ENCODE measurements at places on chromosomes 2 and 18.

DNA sequence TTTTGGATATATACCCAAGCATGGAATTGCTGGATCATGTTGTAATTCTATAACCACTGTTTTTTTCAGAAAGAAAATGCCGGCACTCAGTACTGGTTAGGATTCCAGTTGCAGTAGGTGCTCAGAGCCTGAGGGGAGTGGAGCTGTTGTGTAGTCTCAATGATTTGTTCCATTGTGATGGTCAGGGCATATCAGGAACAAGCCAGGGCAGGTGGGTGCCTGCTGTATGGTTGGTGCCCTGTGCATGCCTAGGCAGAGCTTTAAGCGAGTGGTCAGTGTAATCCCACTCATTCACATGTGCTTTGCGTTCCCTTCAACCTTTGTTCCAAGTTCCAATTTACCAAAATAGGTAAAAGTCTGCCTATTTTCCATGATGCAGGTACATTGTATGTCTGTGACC is 100.9 kb downstream of the FHOD3 start:
- no peak for DNase-seq

DNA sequence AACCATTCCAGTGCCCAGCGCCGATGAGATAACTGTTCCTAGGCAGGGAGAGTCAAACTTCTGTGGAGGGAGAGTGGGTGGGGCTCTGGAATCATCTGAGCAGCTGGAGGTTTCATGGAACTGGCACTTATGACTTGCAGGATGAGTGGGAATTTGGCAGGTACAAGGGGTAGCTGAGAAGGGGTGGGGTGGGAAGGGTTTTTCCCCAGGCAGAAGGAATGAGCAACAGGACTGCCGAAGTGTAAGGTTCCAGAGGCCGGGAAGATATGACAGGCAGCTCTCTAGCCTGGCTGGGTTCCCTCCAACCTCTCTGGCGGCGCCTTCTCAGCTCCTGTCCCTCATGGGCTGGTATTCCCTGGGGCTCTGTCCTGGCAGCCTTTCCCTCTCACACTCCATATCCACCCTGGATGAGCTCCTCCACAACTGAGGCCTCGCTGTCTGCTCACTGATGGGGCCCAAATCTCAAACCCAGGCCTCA is 2.5 kb upstream of the TET3 start:
- no peak for DNase-seq

DNA sequence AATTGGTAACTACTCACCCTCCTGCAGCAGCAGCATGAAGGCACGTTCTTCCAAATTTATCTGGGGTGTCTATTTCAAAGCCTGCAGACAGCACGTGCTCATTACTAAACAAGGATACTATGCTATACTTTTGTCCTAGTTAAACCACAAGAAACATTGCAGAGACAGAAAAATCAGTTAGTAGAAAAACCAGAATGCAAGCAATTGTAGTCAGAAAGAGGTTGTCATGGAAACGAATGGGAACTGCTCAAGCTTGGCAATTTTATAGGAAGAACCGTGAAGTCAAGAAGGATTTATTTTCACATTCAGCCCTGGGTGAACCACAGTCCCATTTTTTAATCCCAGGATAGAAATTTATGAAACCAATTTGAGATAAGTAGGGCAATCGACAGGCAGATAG is 162.2 kb upstream of the PGAP1 start:
- DNase-seq = no peak

DNA sequence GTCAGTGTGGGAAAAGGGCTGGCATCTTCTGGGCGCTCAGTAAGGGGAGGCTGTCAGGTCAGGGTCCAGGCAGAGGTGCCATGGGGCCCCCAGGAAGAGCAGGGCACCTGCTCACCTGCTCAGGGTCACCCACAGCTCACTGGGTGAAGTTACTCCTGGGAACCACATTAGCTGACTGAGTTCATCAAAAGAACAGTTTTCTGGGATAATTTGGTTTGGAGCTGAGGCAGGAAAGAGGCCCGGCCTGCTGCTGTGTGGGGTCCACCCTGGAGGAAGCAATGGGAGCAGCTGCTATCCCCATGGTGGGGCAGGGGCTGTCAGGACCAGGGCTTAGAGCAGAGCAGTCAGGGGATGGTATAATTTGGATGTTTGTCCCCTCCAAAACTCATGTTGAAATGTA is 97.2 kb upstream of the GPC1 start:
- DNase-seq = no peak

DNA sequence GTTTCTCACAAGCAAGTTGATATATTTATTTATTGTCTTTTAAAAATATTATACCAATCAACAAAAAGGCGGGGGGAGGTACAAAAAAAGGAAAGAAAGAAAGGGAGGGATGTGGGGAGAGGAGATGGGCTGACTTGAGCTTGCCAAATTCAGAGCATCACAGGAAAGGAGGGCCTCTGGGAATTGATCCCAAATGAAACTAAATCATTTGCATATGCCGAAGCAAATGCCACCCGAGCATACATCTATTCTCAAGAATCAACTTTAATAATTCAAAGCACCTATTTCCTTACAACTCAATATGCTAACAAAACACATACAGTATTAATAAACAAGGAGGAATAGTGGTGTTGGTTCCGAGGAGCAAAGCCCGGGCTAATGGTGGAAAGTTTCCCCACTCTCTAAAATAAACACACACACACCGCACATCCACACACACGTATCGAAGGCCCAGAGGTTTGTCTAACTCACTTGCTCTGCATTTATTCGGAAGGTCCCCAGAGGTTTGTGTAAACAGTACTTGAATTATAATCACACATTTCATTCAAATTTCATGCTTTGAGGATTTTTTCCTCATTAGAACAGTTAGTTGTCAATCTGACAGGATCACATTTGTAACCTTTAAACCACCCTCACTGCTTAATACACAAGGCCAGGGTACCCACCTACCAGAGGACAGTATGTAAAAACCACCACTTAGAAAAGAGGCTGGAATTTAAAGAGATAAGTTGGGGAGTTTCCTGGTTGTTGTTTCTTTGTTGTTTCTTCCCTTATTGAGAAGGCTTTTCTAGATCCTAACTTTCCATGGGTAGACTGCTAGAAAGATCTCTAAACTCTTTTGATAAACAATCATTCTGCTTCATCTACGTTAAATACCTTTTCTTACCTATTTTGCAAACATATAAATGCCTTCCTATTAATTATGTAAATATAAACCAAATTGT is 264.7 kb downstream of the TCF4 start:
- no peak for DNase-seq

DNA sequence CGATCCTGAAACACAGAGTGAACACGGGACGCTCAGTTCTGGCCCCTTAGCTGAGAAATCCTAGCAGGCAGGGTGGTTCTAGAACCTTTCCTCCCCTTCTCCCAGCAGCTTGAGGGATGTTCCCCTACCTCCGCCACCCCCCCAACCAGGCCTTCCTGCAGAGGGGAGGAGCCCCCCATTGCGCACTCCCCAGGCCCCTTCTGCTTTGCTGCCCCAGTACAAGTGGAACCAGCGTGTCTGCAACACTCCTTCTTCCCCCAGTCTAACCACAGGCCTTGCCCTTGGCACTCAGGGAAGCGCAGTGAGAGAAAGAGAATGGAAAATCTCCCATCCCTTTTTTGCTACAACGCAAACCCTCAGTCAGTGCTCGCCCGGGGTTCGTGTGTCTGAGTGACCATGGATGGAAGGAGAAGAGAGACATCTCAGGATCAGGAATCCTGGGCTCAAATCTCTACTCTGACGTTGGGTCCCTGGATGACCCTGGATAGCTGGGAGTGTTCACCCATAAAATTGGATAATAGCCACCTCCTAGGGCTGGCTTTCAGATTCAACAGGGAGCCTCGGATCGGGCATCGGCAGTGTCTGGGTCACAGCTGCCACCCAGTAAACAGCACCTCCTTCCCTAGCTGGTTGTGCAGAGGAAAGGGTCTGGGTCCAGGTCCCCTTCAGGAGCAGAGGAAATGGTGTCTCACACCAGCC is 3.7 kb downstream of the NPPC start:
- no peak for DNase-seq

- DNase-seq = no peak
Observed at GRCh38 chr2:190744041-190744440, 95.2 kb downstream of the NAB1 start.

GRCh38 chr18:8951491-8951890 is 151.0 kb upstream of the NDUFV2 start:
- DNase-seq = no peak

- DNase-seq = no peak
Observed at GRCh38 chr2:190659553-190659952, 10.7 kb downstream of the NAB1 start.

GRCh38 chr2:127196998-127197397 is 23.1 kb downstream of the CYP27C1 start:
- no peak for DNase-seq

DNA sequence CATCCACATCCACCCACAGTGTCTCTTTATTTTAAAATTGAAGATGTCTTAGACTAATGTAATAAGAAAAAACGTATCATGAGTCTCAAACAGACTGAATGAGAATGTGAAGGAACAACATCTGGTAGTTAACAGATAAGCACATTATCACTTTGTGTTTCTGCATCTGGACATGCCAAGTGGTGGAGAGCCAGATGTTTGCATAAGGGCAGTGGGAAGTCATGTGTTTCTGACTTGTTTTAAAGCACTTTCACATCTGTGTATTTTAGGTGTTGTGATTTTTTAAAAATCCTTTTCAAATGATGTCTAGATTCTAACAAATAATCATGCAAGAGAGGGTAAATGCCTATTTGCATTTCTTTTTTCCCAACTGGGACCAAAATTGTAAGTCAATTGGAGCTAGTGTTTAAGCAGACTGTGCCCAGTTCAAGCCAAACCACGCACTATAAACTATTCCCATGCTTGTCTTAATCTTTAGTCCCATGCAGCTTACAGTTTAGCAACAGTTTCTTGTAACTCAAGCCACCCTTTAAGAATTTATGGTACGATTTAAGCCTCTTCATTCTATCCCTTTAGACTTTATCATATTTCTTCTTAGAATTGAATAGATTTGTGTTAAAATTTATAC is 272.7 kb upstream of the DOK6 start:
- no peak for DNase-seq

DNA sequence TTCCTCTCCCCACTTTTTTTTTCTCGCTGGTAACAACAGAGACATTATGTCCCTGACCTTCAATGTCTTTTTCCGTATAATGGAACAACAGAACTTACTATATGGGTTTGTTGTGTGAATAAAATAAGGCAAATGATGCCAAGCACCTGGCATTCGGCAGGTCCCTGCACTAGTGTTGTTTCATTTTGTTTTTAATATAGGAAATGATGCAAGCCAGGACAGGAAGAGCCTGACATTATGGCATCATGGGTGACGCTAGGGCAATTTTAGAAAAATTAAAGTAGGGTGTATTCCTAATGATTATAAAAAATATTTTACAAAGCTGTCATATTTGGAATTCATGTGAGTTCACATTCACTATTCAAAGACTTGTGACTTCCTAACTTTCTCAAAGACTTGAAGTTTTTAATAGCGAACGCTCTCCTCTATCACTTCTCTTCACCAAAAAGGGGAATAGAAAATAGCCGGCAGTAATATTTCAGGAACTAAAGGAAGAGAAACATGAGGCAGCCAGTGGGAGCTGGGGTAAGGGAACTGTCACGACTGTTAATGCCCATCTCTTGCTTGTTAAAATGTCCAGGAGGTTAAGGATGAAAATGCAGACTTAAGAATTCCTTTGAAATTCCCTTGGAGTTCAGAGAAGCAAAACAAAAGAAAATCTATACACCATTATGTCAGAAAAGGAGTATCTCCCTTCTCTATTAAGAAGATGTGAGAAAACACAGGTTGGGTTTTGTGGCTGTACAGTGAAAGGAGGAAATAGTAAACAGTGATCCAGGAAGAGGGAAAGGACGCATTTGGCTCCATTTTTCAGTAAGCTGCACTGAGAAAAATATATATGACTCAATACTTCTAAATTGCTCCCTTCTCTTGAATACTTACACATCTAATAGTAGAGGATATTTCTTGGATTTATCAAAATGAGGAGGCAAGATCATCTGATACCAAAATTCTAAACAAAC is 60.2 kb downstream of the DPP4 start:
- no peak for DNase-seq

DNA sequence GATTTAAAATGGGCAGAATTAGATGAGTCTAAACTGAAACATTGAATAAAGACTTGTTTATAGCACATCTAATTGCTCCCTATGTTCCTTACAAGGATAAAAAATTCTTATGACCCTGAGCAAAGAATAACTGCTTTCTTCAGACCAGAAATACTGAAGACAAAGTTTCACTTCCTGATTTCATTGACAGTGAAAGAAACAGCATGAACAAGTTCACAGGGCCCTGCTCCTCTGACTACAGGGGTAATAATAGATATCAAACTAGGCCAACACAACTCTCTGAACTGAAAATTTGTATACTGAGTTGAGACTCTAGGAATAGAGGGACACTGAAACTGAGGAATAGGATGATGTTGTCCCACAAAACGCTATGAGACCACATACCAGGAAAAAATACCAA is 1383.3 kb upstream of the CDH2 start:
- DNase-seq = no peak

DNA sequence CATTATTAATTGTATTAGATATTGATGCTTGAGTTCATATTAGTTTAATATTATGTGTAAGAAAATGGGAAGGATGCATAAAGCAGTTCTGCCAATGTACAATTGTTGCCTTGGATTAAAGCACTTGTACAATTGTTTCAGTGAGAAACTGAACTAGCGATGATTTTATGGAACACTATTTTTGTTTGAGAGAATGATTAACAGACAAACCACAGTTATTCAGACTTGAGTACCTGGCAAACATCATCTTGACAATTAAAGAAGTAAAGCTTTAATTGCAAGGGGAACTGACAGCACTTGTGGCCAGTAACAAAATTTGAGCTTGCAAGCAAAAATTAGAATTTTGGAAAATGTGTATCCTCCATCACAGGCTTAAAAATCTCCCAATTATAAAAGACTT is 214.3 kb downstream of the RIT2 start:
- DNase-seq = no peak

DNA sequence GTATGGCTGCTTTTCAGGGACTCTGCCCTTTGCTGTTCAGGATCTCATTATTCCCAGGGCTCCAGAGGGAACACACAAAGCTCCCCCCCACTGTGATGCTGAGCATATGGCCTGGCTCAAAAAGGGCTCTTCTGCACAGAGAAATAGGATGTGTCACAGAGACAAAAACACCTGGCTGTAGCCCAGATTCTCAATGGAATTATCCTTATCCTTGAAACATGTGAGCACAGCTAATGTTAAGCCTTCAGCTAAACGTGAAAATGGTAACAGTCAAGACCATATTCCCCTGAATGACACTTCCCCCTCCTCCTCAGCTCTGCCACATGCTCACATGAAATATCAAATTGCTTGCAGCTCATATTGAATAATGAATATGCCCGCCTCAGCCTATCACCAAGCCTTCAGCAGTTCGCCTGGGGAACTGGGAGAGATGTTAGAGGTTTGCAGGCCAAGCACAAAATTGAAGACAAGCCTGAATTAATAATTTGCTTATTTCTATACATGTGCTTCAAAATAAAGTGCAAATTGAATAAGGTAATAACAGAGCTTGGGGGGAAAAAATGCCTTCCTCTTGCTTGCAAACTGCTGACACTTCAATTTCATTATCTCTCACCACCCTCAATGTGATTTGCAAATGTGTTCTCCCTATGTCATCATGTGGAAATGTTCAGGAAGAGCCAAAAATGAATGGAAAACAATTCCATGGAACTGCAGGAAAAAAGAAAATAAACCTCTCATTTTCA is 181.0 kb upstream of the HNRNPA3 start:
- no peak for DNase-seq

All from GM10248 (cell line).